ENCODE measurements at places on chromosomes 11 and 22.

GRCh38 chr22:49077586-49077985 lies 750.1 kb downstream of the BRD1 start:
- DNase-seq: no peak

- no peak for DNase-seq
Observed at GRCh38 chr11:102279641-102280170, 37.6 kb upstream of the BIRC3 start.

DNA sequence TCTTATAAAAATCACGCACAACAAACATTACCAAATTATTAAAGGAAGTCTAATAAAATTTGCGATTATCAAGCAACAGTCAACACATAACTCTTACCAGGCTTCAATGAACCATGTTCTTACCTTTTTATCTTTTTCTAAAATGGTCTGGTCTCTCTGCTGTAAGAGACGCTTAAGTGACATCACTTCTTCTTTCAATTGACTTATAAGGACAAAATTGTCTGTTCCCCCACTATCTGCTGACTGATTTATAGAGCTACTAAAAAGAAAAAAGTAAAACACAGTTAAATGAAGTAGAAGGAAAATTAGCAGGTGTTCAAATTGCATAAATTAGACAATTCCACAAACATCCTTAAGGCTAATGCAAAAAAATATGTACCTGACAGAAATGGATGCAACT lies 10.9 kb downstream of the FAM76B start:
- no peak for DNase-seq

GRCh38 chr11:14687456-14687855 lies 43.9 kb downstream of the PDE3B start:
- no peak for DNase-seq

DNA sequence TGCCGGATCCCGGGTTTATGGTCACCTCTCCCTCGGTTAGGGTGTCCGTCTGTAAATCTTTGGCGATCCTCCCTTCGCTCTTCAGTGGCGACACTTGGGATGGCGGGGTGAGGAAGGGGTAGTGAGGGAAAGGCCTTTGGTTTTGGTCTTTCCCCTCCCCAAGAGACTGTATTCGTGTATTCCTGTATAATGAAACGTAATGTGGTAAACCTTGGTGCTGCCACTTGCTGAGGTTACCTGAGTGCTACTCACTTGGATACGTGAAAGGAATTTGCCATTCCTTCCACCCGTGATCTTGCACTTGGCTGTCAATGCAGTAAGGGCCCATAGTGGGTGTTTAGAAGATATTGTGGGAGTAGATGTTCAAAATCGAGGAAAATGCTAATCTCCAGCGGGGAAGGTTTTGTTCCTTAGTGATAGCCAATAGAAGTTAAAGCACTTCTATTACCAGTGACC lies 578 bp upstream of the NUP160 start:
- no peak for DNase-seq

DNA sequence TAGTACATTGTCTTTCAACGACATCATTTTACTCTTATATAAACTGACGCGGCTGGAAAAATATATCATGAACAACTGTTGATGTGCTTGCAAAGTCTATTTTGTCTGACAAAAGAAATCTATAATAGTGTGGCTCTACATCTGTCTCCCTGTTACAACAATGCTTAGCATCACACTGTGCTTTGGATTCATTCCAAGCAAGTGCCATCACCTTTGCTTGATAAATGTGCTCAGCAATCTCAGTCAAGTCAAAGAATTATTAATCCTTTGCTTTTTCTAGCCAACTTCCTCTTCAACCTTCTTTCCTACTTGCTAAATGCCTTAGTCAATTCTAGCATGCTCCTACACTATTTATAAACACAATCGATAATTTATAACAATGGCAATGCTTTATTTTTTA lies 140.5 kb downstream of the FCHSD2 start:
- DNase-seq: no peak

GRCh38 chr22:34950489-34950888 lies 115.5 kb upstream of the ISX start:
- DNase-seq: no peak

DNA sequence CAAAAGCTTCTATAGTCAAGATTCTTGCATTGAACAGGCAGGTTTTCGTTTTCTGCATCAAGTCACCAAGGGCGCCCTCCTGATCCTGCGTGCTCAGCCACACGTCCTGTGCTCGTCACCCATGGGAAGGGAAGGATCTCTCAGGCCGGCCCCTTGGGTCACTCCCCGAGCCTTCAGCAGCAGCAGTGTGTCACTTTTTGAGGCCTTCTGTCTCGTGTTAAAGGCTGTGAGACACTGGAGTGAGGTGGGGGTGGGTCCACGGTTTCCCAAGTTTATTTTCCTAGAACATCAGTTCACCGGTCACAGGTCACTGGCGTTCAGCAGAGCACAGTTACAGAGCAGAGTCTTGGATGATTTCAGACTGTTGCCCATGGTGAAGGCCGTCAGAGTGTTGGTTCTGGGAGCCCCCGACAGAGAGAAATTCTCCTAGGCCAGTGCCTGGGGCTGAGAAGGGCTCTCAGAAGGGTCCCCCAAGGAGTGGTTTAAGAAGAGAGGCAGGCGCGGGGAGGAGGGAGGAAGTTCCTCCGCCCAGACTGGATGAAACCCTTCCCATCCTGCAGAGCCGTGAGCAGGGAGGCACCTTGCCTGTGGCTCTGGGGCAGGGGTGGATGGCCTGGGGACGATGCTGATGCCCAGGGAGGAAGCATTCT lies 13.5 kb upstream of the ADORA2A start:
- no peak for DNase-seq

GRCh38 chr11:91326751-91327150 lies 897.9 kb upstream of the FAT3 start:
- DNase-seq: no peak

DNA sequence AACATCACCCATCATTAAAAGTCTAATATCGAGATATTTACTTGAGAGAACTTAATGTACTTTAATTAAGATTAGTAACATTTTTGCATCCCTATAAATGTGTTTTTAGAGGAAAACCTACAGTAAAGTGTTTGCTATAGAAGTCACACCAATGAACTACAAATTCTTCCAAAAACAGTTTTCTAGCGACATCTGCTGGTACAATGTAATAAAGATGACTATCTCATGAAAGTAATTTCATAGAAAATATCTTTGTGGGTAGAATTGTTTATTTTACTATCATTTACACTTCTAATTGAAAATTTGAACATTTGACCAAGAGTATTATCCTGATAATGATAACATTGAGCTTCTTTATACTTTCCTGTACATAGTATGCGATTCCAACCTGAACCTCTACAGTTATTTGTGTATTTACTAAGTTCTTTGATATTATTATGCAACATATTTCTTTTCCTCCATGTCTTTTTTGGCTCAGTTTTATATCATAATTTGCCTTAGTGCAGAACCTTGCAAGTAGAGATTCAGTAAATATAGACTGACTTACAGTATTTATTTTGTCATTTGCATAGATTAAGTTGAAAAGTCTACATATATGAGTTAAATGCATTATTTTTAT lies 252.7 kb downstream of the TMEM135 start:
- no peak for DNase-seq

GRCh38 chr22:49296561-49296960 lies 531.1 kb downstream of the BRD1 start:
- no peak for DNase-seq

GRCh38 chr22:48083502-48083901 lies 1321.1 kb downstream of the TBC1D22A start:
- no peak for DNase-seq

DNA sequence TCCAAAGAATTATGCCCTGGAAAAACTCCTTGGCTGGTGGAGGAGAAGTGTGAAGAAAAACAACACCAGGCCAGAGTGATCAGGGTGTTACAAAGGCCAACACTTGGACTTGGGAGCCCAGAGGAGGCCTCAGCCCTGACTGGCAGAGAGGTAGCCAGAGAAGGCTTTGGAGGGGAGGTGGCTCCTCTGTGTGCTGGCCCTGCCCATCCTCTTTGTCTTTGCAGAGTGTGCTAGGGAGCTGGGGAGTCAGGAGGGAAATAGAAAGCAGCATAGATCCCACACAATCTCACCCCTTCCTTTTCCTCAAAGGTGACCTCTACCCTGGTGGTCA lies 12.0 kb upstream of the P2RY6 start:
- no peak for DNase-seq

DNA sequence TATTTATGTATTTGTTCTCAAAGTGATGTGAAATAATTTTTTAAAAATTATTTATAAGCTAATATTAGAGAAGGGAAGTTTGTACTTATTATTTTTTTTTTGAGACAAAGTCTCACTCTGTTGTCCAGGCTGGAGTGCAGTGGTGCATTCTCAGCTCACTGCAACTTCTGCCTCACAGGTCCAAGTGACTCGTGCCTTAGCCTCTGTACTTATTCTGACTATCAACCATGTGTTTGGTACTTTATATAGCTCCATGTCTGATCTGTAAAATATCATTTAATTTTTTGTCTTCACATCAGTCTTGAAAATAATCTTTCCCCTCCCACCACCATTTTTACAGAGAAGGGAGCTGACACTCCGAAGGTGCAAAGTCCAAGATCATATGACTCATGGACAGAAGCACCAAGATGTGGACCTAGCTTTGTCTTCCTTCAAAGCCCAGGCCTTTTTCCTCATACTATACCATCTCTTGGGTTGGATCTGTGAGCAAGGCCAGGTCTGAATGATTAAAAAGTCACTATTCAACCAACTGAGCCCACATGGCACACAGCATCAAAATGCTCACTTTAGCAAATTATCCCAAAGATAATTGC lies 32.4 kb upstream of the EED start:
- DNase-seq: no peak

- peak; percentile 6 for DNase-seq
Observed at GRCh38 chr11:134497586-134497985, 85.5 kb upstream of the B3GAT1 start.

DNA sequence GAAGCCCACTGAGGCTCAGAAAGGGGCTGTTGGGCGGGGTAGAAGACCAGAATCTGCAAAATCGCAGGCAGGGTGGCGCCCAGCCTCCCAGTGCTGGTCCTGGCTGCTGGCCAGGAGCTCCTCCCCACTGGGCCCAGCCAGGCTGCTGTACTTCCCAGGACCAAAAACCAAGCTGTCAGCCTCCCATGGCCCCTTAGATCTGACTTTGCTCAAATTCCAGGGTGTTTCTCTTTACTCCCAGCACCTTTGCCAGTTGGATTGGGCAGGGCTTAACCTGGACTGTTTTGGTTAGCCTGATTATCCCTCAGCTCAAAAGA lies 44.2 kb upstream of the WEE1 start:
- no peak for DNase-seq

DNA sequence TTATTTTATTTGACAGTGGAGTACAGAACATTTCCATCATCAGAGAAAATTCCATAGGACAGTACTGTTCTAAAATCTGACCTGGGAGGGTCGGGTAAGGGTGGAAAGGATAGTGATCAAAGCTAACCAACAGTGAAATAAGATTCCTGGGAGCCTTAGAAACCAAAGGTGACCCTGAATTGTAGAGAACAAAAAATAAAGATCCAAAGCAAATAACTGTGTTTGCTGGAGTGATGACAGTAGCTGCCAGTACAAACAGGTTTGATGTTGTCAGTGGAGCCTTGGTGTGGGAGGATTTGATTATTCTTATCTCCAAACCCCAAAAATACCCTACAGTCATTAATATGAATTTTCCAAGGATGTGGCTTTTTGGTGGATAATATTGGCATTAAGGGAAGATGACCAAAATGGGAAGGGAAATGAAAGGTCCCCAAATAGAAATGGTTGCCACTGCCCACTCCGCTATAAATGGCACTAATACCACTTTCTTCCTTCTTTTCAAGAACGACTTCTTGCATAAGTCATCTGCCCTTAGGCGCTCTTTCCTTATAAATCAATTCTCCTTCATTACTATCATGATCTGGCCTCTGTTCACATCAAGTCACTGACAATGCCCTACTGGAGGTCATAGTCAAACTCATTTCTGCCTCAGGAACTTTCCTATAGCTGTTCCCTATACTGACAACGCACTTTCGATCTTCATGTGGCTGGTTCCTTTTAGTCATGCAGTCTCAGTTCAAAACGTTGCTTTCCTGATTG lies 44.4 kb downstream of the EHF start:
- DNase-seq: no peak

DNA sequence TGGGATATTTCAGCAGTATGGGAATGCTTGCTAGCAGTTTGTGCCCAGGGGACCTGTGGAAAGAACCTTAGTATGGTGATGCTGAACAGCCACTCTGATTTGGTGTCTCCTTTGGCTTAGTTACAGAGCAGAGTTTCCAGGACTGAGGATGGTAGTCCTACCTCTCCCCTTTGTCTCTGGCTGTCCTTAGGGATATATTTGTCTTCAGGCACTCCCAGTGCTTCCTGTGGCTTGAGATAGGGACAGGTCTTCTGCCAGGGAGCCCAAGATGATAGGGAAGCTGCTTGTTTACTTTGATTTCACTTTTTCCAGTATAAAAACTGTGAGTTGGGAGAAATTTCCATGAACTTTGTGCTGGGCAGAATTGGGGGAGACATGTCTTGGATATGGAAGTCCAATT lies 28.2 kb downstream of the ANKRD42 start:
- no peak for DNase-seq

GRCh38 chr11:126830216-126830806 lies 170.3 kb downstream of the KIRREL3 start:
- no peak for DNase-seq

DNA sequence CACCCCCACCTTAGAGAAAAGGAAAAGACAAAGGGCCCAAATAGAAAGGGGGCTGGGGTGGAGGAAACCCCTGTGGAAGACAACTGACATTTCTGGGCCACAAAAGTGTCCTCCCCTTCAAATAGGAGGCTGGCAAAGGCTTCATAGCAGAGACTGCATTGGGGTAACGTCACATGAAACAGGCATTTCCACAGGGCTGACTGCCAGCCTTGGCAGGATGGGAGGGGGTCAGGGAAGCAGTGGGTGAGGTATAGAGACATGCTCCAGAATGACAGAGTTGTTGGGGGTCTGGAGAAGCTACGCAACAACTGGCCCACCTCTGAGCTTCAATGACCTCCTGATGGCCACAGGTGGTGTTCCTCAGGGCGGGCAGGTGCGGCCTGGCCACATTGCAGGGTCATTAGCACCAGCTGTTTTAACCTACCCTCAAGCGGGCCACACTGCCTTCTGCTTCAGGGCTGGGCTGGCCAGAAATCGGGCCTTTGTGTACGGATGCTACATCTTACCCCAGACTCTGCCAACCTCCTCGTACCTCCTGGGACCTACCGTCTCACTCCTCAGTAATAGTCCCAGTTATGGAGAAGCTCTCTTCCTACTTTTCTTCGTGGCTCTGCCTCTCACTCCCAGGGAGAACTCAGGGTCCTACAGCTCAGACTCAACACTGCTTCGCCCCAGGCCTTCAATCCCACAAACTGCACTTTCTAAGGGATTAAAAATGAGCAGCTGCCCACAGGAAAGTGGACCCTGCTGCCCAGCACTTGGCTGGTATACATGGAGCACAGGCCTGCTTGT lies 160.0 kb upstream of the NCAM1 start:
- DNase-seq: no peak

GRCh38 chr11:112012874-112013273 lies 12.3 kb upstream of the DLAT start:
- DNase-seq: no peak

DNA sequence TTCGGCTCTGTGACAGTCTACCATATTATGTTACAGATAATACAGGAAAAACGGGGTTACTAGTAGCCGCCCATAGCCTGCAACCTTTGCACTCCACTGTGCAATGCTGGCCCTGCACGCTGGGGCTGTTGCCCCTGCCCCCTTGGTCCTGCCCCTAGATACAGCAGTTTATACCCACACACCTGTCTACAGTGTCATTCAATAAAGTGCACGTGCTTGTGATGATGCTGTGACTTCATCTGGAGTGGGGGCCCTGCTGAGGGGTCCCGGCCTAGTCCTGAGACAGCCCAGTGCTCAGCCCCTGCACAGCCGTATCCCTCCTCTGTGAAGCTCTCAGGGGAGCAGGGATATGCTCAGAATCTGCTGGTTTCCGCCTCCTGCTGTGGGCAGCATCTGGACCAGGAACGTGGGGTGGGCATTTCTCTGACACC lies 1.2 kb downstream of the IFITM1 start:
- DNase-seq: peak; percentile 62
